ENCODE measurements at places on chromosomes 11 and 22.

DNA sequence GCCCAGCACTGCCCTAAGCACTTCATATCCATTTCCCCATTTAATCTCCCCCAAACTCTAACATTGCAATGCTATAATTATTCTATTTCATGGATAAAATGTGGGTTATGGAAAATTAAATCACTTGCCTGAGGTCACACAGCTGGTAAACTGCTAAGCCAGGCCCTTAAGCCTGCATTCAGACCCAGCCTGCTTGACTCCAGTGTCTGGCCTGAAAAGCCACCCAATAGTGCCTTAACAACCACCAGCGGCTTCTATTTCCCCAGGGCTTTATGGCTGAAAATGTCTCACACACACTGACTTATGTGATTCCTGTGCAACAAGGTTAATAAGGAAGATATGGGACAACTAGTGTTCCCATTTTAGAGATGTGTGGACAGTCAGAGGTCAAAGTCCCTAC, 178.5 kb upstream of the SNX19 start:
- no peak for DNase-seq

DNA sequence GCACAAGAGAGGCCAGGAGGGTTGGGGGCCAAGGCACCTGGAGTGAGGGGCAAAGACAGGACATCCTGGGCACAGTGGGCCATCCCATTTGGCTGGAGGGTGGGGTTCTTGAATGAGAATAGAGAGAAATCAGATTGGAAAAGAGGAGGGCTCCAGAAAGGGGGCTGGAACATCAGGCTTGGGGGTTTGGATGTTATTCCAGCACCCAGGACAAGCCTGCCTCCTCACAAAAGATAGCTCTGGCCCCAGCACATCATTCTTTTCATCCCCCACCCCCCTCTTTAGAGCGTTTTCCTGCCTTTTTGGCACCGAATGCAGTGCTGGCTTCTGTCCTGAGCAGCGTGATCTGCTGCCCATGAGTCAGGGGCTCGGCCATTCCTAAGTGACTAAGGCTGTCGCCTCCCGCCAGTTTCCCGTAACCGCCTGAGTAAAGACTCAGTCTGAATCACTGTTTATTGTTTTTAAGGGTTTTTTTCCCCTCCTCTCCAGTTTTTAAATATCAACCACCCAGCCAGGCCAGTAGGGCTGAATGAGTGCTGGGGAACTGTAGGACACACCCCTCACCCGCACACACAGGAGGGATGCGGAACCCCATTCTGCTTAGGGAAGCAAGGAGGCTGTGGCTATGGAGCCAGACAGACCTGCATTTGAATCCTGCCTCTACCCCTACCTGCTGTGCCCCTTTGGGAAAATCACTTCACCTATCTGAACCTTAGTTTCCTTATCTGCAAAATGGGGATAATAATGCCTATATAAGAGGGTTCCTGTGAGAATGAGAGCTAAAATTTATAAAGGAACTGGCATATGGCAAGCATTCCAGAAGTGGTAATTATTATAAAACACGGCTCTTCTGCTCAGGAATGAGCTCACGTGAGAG, 32.4 kb upstream of the NAV2 start:
- peak; percentile 70 for DNase-seq

DNA sequence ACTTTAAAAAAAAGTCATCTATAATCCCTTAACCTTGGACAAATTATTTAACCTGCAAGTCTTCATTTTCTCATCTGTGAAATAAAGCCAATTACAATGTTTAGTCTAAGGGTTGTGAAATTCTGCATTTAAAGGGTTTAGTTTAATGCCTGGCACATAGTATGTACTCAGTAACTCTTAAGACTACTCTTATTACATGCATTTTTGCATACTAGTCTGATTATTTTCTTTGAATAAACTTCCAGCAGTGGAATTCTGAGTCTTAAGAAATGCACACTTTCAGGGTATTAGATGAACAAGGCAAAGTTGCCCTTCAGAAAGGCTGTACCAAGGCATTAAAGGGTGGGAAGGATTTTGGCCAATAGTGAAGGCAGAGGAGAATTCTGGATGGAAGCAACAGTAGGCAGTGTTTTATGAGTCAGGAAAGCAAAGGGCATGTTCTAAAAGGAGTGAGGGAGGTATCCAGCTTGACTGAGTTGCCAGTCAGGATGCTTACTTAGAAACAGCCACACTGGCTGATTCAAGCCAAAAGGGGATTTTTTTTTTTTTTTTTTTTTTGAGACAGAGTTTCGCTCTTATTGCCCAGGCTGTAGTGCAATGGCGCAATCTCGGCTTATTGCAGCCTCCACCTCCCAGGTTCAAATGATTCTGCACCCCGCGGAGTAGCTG, 50.5 kb downstream of the SWAP70 start:
- DNase-seq: no peak

GRCh38 chr11:33895752-33896137, 3.9 kb upstream of the LMO2 start:
- DNase-seq: no peak

GRCh38 chr11:66172146-66172545, 96.3 kb upstream of the RAB1B start:
- DNase-seq: no peak

GRCh38 chr11:7871056-7871455, 60.0 kb downstream of the OR10A6 start:
- no peak for DNase-seq

- no peak for DNase-seq
Observed at GRCh38 chr11:33594188-33594587, 106.4 kb downstream of the C11orf91 start.

- no peak for DNase-seq
Observed at GRCh38 chr22:47153854-47154525, 391.5 kb downstream of the TBC1D22A start.

DNA sequence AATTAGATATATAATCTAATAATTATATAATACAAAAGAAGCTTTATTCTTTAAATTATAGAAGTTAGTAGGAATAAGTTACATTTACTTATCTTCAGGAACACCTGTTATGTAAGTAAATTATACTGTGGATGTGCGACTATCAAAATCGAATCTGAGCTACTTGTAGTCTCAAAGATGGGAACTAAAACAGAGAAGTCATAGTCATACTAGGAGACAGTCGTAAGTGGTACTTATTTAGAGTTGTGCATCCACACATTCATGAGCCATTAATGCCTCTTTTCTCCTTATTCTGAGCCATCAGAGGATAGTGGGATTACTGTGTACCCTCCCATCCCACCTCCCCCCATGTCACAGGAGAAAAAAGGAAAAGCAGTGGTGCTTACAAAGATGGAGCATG, 114.4 kb downstream of the CADM1 start:
- peak; percentile 32 for DNase-seq

- DNase-seq: no peak
Observed at GRCh38 chr11:99742501-99742900, 721.8 kb downstream of the CNTN5 start.

DNA sequence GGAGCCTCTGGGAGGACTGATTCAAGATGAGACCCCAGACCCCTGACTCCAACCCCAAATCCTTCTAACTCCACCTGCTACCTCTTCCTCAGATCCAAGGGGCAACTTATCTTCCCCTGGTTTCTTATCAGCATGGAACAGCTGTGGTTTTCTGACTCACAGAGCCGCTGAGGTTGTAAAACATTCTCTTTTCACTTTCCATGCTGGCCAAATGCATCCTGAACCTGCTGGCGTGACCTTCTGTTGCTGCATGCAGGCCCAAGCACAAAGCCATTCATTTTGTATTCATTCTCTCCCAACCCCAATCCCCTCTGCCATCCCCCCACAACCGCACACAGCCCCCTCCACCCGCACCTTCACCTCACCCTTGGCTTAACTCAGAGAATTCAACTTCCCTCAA, 70.3 kb downstream of the SEZ6L start:
- DNase-seq: no peak

DNA sequence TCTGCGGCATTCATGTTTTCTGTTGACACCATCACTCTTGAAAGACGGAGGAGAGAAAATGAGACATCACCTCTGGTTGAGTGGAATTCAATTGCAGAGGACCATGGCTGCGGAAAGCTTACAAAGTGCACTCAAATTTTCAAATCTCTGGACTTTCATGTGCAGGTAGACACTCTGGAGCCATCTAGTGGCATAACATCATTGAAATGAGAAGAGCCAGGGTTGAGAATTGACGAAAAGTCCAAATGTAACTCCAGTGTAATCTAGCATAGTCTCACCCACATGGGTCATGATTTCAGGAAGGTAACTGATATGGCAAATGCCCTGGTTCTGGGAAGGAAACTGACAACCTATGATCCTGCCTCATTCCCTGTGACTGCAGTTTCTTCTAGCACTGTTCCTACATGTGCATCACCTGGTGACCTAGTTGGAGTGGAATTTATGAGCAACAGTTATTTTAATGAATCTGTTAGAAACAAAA, 687.8 kb downstream of the KCNA4 start:
- DNase-seq: peak; percentile 51

- DNase-seq: peak; percentile 69
Observed at GRCh38 chr22:38230108-38230825, 28.5 kb downstream of the MAFF start.

DNA sequence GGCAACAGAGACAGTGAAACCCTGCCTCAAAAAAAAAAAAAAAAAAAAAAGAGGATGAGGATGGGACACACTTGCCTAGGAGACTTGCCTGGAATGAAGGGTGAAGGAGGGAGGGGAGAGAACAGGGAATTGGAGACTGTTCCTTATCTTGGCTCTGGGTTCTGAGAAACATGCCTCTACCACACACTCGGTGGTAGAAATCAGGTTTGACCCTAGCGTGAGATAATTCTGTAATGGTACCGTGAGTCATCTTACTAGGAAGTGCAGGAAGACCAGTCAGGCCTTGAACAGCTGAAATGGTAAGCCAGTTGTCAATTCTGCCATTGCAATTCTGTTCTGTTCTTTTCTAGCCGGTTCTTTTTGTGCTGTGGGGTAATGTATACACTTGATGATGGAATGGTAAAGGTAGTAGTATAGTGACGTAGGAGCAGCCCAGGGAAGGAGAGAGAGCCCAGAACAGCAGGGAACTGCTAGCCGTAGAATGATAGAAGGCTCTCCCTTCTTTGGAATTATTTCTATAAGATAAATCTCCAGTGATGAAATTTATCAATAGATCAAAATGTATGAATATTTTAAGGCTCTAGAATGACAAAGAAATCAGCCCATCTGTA, 3.9 kb upstream of the AMBRA1 start:
- no peak for DNase-seq

- no peak for DNase-seq
Observed at GRCh38 chr11:44658506-44658850, 68.3 kb upstream of the TSPAN18 start.

DNA sequence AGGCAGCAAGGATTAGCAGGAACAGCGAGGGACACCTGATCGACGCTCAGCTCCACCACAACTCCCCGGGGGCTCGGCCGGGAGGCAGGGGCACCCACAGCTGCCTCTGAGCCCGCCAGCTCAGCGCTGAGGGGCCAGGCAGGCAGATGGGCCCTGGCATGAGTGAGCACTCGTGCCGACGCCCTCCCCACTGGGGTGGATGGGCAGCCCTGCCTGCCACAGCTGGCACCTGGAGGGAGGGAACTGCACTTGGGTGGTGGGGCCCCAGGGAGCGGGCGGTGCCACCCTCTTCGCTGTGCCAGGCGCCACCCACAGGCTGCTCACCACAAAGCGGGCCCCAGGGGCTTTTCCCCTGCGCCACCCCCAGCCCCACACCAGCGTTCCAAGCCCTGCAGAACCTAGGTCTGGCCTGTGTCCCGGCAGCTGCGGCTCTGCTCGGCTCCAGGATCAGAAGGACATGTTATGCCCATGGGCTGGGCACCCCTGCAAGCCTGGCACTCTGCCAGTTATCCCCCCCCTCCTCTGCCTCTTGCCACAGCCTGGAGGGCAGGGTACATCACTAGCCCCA, 28.8 kb downstream of the WNT7B start:
- DNase-seq: no peak

DNA sequence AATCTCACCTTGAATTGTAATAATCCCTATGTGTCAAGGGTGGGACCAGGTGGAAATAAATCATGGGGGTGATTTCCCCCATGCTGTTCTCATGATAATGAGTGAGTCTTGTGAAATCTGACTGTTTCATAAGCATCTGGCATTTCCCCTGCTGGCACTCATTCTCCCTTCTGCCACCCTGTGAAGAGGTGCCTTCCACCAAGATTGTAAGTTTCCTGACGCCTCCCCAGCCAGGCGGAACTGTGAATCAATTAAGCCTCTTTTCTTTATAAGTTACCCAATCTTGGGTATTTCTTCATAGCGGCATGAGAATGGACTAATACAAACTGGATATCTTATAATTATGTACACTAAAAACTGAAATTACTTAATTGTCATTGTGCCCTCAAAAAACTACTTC, 189.2 kb upstream of the API5 start:
- DNase-seq: no peak

GRCh38 chr11:99632969-99633368, 612.2 kb downstream of the CNTN5 start:
- no peak for DNase-seq
